ENCODE measurements at places on chromosomes 16 and 17.

DNA sequence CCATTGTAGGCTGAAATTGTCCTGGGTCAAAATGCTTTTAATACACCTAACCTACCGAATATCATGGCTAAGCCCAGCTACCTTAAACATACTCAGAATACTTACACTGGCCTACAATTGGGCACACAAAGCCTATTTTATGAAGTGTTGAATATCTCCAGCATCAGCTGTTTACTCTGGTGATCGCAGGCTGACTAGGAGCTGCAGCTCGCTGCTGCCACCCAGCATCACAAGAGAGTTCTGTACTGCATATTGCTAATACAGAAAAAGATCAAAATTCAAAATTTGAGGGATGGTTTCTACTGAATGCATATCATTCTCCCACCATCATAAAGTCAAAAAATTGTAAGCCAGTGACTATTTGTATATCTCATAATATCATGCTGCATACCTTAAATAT is 55.3 kb downstream of the ULK2 start:
- DNase-seq: peak; percentile 15

DNA sequence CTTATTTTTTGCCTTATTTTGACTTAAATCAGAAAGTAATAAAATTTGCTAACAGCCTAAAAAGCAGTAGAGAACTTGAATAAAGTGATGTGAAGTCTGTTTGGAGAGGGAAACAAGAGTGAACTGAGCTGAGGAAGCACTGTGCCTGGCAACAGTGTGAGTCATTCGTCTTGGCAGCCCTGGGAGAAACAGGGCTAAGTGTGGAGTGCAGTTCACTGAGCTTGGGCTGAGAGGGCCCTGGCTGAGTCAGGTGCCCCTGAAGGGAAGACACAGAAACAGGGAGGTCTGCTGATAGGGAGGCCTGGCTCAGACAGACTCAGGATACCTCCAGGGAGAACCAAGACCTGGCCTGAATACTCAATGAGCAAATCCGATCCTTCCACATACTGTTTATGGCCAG is 132.1 kb downstream of the HS3ST4 start:
- peak; percentile 45 for DNase-seq

GRCh38 chr16:51937771-51938170 is 609.2 kb downstream of the TOX3 start:
- DNase-seq: no peak

GRCh38 chr17:67055811-67056745 is 11.7 kb downstream of the CACNG1 start:
- DNase-seq: no peak

DNA sequence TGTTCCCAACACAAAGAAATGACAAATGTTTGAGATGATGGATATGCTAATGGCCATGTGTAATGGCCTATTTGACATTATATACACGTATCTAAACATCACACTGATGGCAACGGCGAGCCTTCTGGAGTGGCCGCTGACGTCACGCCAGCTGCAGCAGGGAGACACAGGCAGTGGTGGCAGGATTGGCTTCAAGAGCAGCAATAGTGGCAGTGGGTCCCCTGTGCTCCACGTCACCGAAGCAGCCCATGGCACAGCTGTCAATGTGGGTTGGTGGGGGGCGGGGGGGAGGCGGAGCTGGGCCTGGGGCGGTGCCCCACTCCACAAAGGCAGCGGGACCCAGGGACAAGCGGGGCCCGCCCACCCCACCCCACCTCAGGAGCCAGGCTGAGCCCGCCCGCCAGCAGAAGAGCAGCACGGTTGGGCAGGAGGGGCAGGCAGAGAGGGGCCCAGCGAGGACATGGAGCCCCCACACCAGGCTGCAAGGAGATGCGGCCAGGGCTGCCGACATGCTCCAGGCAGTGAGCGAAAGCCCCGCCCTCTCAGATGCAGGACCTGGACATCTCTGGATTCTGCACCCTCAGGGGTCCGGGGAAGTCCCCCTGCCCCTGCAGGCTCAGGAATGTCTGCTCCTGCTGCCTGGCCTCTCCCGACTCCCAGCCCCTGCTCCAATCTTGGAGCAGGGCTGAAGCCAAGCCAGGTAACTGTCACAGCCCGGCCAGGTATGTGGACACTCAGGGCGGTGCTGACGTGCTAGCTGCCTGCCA is 64.6 kb downstream of the USP32 start:
- no peak for DNase-seq

GRCh38 chr16:66554495-66554894 is 2.1 kb downstream of the CKLF start:
- no peak for DNase-seq

GRCh38 chr17:82297280-82297713 is 20.1 kb downstream of the CD7 start:
- no peak for DNase-seq

DNA sequence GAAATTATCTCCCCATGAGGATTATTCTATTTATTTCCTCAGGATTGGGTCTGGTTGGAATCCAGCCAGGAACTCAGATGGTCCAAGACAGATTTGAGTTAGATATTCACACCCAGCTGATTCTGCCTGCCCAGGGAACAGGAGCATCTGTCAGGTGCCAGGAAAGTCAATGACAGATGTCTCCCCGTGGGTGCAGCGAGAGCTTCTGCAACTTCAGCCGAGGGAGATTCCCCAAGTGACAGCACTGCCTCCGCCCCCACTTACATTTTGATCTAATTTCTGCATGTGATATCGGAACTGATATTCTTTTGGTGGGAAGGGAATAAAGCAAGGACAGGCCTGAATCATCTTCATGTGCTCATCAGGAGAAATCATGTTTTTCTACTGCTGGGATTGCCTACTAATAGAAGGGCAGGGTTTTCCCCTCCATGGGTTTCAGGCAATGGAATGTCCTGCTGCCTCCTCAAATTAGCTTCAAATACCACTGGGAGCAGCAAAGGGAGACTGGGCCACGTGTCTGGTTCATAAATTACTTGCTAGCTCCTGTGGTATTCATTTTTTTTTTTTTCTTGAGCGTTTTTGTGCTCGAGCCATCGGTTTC is 15.7 kb upstream of the DHX8 start:
- peak; percentile 44 for DNase-seq

DNA sequence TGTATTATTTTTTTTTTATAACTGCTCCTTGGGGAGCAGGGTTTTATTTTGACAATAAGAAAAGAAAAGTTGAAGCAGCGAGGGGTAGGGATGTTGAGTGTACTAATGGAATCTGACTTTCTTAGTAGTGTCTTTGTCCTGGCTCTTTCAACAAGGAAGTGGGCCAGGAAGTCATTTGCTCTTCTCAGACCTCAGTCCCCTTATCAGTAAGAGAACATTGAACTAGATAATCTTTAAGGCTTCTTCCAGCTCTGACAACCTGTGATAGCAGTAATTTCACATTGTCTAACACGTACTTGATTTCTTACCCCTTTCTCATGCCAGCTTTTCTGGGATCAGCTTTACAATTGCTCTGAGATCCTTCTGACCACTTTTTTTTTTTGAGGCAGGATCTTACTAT is 8.3 kb downstream of the LIG3 start:
- no peak for DNase-seq

GRCh38 chr17:83123896-83124801 is 44.7 kb downstream of the METRNL start:
- no peak for DNase-seq

GRCh38 chr17:70261170-70261569 is 91.8 kb downstream of the KCNJ2 start:
- DNase-seq: peak; percentile 40

DNA sequence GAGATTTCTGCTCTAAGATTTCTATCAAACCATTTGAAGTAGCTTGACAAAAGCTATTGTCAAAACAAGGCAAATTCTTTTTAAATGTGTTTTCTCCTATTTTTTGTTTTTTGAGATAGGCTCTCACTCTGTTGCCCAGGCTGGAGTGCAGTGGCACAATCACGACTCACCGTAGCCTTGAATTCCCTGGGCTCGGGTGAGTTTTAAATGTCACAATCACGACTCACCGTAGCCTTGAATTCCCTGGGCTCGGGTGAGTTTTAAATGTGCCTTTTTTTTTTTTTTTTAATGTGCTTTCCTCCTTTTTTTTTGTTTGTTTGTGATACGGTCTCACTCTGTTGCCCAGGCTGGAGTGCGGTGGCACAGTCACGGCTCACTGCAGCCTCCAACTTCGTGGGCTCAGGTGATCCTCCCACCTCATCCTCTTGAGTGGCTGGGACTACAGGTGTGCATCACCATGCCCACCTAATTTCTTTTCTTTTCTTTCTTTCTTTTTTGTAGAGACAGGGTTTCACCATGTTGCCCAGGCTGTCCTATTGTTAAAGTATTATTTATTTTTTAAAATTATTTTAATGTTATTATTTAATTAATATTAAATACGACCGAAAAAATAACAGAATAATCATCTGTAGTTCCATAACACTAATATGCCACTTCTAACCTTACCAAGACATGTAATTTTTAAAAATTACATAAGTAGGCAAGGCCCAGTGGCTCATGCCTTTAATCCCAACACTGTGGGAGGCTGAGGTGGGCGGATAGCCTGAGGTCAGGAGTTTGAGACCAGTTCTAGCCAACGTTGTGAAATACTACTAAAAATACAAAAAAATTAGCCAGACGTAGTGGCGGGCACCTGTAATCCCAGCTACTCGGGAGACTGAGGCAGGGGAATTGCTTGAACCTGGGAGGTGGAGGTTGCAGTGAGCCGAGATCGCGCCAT is 69.7 kb upstream of the FA2H start:
- no peak for DNase-seq

GRCh38 chr16:85833219-85833920 is 33.9 kb downstream of the COX4I1 start:
- DNase-seq: no peak

- no peak for DNase-seq
These were observed 9.1 kb downstream of the BCL7C start for GRCh38 chr16:30884760-30885159.

- no peak for DNase-seq
These were observed 20.3 kb downstream of the SGF29 start for GRCh38 chr16:28573738-28574718.

- no peak for DNase-seq
These were observed 7.0 kb upstream of the IL27 start for GRCh38 chr16:28513484-28514181.

DNA sequence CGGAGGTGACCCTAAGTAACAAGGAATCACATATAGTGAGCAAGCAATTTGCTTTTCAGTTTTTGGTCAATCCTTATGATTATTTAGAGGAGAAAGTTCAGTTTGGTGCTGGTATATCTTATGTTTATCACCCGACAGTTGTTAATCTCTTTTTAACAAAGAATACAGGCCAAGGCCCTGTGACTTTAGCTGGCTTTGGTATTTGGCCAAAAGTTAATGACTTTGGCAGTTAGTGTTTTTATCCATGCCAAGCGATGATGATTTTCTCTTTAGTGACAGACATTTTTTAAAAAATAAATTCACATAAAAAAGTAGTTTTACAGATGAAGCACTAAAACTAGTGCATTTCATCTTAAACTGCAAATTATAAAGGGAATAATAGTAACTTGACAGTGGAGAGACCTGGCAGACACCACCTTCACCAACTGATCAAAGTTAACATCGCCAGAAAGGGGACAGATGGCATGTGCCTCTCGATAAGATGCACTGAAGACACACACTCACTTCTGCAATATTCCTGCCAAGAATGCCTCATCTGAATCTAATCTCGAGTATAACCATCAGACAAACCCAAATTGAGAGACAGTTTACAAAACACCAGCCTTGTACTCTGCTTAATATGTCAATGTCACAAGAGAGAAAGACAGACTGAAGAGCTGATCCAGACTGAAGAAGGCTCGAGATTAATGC is 6.9 kb downstream of the DEXI start:
- DNase-seq: no peak

GRCh38 chr16:47082099-47082865 is 61.5 kb downstream of the NETO2 start:
- DNase-seq: no peak

DNA sequence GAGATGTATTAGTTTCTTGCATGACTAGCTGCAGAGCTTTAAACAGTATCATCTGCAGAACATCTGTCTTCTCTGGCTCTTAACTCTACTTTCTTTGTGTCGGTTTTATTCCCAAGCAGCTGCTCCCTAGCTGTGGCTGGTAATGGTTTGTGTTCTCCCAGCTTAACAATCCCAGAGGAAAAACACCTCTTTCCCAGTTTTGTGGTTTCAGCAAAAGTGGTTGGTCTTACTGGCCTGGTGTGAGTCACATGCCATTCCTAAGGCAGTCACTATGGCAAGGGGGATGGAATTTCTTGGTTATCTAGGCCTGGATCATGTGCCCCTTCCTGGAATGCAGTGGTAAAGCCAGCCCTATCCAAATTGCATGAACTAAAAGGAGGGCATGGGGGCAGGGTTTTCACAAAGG is 27.5 kb downstream of the OMG start:
- DNase-seq: peak; percentile 97

- no peak for DNase-seq
These were observed 17.3 kb downstream of the RSPRY1 start for GRCh38 chr16:57203451-57203850.

DNA sequence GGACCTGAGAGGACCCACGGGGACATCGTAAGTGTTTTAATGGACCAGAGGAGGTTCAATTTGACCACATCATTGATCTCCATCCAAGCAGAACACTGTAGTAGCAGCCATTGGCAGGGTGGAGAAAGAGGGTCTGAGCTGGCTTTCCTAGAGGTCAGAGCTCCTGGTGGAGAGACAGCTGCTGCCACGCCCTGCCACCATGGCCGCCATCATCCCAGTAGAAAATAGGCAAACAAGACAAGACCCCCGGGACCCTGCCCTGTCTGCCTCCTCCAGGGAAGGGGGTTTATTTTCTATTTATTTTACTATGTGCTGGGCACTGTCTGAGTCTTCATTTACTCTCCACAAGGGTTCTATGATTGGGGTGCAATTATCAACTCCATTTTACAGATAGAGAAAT is 11.4 kb upstream of the ITGA3 start:
- DNase-seq: no peak

GRCh38 chr17:64449545-64449944 is 630 bp downstream of the MILR1 start:
- DNase-seq: no peak

- no peak for DNase-seq
These were observed 13.2 kb downstream of the DDX42 start for GRCh38 chr17:63786971-63787711.

- no peak for DNase-seq
These were observed 26.6 kb downstream of the SSH2 start for GRCh38 chr17:29903471-29903870.

DNA sequence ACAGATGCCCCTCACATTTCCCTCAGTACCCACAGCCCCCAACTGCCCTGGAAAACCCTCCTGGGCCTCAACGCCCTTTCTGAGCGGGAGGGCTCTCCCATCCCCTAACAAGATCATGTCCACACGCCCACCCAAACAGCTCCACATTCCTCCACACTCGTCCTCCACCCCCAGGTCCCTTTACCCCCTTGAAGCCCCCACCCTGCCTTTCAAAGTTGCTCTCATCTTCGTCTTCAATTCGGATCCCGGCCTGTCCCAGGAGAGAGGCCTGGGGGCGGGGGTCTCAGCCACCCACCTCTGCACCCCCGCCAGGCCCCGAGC is 14.3 kb downstream of the HOXB4 start:
- no peak for DNase-seq

Measured in foreskin melanocyte (primary cell).